Activated CD4-positive, CD25-positive, alpha-beta regulatory T cell treated with anti-CD3 and anti-CD28 coated beads, Interleukin-2, amount 50 U/mL, for 72 hours (primary cell): ENCODE measurements at places on chromosomes 12 and 14.

GRCh38 chr12:10771132-10771733, 31.2 kb downstream of the TAS2R7 start:
- DNase-seq: no peak

DNA sequence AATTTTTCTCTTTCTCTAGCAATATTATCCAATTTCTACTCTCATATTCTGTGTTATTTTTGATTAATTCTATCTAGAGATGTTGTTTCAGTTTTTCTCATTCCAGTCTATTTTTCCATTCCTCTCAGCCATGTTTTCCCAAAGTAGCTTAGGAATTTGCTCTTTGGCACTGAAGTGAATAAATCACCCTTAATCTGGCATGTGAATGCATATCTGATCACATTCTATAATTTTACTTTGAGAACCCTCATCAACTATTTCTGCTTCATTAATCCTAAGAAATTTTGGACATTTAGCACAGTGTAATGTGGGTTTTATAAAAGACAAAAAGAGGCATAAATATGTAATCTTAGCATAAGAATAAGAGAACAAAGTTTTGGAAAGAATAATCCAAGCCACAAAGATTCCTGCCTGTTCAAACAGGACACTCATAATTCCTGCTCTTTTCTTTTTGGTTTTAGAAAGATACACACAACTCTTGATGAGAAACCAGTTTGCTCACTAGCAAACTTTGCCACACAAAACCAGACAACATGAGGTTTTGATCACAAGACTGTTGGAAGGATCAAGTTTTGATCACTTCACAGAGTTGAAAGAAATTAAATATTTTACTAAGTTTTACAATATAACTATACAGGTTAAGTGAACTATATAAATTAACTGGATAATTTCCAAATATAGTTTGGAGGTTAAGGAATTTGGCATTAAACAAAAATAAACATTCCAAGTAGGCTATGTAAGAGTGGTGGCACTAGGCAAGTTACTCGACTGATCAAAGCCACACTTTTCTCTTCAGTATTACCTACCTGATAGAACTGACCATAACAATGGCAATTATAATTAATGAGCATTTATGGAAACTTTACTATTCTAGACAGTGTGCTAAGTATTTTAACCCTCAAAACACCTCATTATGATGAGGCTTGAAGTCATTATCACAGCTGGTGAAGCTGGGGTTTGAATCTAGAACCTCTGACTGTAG, 226.6 kb upstream of the TMTC1 start:
- no peak for DNase-seq

GRCh38 chr14:21026988-21027315, 2.1 kb upstream of the NDRG2 start:
- no peak for DNase-seq

GRCh38 chr14:89650077-89650978, 233.3 kb upstream of the FOXN3 start:
- DNase-seq: no peak

DNA sequence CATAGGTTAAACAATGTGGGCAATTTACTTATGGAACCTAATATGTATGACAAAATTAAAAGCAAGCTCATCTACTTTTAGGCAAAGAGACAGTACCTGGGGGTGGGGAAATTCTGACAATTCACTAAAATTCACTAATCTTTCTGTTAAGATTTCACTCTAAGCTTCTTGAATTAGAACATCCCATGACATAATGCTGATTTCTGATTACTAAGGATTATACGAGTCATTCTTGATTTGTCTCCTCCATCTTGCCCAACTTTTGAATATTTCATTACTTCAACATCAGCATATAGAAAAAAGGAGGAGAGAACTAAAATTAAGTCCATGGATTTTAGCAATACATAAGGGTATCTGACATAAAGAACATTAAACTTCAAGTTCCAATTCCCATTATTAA, 2.4 kb downstream of the CEP83 start:
- no peak for DNase-seq
